ENCODE measurements at places on chromosomes 5 and 9.

- DNase-seq: no peak
These were observed 37.2 kb upstream of the UBAP2 start for GRCh38 chr9:34085581-34086500.

DNA sequence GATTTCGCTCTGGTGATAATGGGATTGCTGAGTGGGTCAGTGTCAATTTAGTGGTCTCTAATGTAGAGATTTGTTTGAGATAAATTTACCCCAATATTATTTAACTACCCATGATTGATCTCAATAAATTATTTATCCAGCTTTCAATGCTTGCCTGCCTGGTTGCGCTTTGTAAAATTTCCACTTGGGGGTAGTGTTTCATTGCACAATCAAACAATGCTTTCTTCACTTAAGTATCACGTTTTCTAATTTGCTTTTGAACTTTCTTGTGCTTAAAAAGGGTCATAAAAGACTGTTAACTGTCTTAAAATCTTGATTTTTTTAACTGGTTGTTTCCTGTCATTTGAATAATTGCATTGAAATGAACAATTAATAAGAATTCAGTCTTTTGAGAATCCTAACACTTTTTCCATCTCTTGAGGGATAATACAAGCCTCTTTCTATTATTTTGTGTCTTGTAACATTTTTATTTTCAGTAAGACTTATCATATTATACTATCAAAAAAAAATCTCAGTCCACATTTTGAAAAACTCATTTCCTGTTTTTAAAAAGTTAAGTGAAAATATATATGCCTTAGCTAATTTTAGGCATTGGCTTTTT, 18.7 kb downstream of the HSD17B4 start:
- DNase-seq: peak; percentile 63

DNA sequence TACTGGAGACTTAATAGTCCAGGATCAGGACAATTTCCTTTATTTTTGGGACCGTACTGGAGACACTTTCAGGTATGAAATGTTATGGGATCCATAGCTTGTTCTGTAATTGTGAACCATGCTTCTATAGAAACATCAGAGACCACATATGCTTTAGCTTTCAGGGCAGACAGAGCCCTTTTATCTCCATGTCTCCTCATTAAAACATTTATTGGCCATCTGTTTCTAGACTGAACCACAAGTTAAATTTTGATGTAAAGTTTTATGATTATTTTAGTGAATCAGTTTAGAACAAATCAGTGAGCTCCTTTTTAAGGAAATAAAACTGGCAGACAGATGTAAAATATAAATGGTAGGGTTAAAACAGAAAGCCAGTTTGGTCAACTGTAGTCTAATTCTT, 62.0 kb downstream of the SLC27A6 start:
- no peak for DNase-seq

- no peak for DNase-seq
These were observed 21.2 kb downstream of the MEGF9 start for GRCh38 chr9:120692901-120693699.

DNA sequence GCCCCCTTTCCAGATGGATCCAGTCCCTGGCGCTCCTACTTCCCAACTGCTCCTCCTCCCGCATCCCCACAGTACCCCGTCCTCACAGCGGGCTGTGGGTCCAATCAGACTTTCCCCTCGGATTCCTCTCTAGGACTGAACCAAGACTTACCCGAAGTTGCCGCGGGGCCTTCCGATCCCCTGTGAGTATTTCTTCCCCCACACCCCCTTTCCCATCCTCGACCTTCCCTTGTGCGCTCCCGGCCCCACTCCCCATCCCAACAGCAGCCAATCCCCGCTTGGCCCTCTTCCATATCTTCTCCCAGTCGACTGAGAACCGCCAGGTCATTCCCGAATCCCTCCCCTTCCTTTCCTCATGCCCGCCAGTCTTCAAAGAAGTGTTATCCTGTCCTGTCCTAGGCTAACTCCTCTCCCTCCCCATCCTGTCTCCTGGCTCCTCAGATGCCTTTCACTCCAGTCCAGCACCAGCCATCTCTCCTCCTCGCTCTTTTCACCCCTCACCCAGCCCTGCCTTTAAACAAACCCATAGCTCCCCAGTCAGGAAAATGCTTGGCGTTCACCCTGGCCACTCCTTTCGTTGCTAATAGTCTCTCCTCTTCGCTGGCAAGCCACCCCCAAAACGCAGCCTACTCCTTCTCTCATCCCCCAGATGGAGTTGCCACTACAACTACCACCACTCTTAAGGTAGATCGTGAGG, 646 bp downstream of the SWI5 start:
- no peak for DNase-seq

GRCh38 chr9:11469745-11470144, 856.9 kb upstream of the PTPRD start:
- DNase-seq: no peak

DNA sequence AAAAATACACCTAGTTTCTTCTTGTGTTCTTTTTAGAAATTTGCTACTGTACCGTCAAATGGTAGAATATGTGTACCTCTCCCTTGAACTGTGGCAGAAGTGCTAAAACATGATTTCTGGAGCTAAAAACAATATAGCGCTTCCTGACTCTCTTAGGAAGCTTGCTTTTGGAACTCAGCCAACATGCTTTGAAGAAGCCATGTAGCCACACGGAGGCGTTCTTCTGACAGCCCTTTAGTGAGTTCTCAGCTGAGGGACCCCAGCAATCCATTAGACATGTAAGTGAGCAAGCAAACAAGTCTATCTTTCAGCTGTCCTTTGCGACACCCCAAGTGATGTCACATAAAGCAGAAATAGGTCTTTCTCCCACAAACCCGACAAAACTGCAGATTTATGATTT, 917.0 kb downstream of the CDH9 start:
- no peak for DNase-seq

DNA sequence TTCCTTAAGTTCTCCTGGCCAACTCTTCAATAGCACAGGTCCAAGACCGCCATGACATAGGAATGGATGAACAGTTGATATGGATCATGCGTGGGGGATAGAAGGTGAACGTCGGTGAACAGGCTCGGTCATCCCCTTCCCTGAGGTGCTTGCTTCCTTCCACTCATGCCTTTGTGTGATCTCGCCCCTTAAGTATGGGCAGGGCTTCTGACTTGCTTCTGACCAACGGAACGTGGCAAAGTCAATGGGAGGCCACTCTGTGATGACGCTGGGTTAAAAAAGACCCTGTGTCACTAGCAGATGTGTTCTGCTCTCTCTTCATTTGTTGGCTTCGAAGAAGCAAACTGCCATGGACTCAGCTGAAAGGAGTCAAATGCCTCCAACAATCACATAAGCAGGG, 240.5 kb upstream of the TUT7 start:
- no peak for DNase-seq

DNA sequence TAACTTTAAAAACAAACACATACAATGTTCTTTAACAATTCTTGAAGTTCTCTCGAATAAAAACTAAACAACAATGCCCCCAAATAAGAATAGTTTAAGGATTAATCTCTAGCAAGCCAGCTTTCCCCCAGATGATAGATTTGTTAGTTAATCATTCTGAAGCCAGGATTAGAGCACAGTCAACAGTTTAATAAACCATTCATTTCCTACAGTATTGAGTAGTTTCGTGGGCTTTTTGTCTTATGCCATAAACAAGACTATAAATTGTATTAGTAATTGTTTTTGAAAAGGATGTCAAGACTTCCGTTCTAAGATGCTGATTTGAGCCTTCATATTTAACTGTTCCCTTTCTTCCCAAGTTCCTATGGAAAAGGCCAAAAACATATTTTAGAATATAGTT, 136.6 kb downstream of the PIK3R1 start:
- no peak for DNase-seq

GRCh38 chr9:27664121-27664779, 91.0 kb upstream of the C9orf72 start:
- DNase-seq: no peak

DNA sequence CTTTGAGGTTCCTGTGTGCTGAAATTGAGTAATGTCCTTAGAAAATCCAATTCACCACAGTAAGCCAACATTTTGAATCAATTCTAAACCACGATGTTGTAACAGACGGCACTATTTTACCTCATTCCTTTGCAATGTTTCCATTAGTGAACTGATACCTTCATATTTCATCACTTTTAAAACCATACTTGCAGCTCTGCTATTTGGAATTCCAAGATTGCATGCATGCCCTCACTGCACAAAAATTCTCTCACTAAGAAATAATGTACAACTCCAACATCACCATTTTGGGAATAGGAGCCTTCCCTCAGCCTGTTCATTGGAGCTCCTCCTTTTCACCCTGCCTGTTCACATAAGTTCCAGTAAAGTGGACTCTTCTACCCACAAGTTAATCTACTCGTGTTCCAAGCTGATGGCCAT, 74.8 kb upstream of the TGFBR1 start:
- DNase-seq: no peak

GRCh38 chr5:96048763-96049162, 87.1 kb upstream of the ELL2 start:
- DNase-seq: no peak

DNA sequence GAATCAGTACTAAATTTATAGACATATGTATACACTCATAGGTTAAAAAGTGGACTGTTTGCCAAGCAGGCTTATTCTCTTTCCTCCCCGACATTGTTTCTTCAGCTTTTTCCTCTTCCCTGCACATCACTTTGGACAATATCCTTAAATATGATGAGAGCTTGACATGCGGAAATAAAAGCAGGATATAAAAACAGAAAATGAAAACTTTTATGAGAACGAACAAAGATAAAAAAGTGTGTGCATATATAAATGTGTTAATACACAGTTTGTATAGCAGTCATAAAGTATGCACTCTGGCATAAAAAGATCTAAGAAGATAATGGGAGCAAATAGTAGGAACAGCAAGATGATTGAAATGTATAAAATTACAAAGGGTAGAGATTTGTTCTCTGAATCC, 86.4 kb upstream of the IFNE start:
- no peak for DNase-seq

GRCh38 chr5:91383956-91384300, 811 bp upstream of the ARRDC3 start:
- no peak for DNase-seq

DNA sequence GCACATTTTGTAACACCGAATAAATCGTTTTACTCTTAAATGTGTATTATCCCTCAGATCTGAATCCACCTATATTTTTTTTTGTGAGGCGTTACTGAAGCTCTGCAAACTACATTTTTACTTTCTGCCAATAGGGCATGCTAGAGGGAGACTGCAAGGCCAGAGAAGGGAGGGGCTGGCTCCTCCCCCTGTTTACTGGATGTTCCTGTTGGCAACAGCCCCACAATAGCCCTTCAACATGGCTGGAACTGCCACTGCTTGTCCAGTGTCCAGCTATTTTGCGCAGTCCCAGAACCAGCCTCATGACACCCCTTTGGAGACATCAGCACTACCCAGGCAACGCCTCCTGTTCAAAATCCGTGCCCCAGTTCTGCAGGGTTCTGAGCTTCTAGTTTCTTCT, 85.4 kb upstream of the MIER3 start:
- DNase-seq: peak; percentile 49

- DNase-seq: no peak
These were observed 74.0 kb downstream of the GNAQ start for GRCh38 chr9:77957652-77958051.

DNA sequence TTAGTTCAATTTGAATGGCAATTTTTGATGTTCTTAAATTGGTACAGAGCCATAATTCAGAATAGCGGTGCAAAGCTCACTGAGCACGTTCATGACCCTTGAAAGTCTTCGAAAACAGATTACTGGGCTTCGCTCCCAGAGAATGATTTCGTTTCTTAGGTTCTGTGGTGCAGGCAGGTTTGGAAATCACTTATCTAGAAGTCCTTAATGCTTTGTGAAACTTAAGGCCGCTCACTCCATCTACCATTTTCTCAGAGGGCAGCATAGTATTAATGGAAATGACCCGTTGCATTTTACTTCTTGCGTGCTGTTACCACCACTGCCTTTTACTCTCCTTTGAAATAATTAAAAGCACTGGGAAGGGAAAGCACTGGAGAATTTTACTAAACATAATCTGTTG, 2.9 kb upstream of the MAT2B start:
- no peak for DNase-seq

DNA sequence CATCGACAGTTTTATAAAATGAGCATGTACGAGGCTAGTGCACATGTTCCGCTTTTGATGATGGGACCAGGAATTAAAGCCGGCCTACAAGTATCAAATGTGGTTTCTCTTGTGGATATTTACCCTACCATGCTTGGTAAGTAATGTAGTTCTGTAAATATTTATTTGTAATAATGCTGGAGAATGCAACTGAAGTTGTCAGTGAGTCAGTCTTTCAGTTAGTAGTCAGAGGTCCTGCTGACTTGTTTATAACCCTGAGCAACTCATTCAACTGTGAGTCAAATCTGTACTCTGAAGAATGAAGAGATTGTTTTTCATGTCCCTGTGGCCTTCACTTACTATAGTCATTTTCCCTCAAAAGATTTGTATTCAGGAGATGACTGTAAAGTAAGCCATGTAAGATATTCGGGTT, 28.4 kb upstream of the GPR150 start:
- no peak for DNase-seq

DNA sequence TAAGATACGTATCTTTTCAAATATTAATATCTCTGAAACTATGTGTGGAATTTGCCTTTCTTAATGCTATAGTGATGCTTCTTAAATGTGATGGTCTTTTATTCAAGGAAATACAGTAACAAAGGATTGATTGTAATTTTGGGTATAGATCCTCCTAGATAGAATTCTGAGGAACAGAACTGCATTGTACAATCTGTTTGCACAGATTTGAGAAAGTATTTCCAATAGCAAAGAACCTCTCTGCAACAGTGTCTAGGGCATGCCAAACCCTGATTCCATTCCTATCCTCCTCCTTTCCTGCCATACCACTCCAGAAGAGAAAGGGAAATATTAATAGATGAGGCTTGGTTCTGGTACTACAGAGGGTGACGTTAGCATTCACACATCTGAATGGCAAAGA, 10.4 kb downstream of the SMIM15 start:
- DNase-seq: no peak

- DNase-seq: no peak
These were observed 127.2 kb upstream of the SLC30A5 start for GRCh38 chr5:68966596-68966995.

DNA sequence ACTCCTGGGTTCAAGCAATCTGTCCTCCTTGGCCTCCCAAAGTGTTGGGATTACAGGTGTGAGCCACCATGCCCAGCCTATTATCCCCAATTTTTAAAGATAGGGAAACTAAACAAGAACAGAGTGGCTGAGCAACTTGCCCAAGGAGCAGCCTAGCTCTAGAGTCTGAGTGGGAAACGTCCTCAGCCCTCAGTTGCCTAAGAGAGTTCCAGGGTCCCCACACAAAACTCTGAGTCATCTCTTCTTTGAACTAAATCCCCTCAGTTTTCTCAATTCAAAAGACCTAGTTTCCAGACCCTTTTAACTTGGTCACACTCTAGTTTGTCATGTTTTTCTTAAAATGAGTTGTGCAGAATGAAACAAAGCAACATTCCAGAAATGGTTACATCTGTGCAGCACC, 33.5 kb downstream of the GGTA1 start:
- no peak for DNase-seq

- DNase-seq: no peak
These were observed 143.1 kb upstream of the NR4A3 start for GRCh38 chr9:99678566-99678965.

DNA sequence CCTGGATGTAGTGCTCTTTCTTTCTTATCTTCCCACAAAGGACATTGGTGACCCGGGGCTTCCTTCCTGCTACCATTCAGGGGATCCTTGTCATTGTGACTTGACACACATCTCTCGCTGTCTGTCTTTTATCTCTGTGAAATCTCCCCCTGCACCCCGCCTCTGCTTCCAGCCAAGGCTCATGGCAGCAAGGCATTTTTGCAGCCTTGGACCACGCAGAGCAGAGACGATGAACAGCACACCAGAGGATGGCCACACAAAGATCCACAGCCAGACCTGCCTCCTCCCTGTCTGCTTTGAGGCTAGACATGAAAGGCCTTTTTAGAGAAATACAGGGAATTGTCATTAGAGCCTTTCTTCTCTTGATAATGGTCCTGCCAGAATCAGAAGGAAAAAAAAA, 549.1 kb downstream of the CDK5RAP2 start:
- DNase-seq: no peak
